ENCODE measurements at places on chromosomes 3 and 15.

DNA sequence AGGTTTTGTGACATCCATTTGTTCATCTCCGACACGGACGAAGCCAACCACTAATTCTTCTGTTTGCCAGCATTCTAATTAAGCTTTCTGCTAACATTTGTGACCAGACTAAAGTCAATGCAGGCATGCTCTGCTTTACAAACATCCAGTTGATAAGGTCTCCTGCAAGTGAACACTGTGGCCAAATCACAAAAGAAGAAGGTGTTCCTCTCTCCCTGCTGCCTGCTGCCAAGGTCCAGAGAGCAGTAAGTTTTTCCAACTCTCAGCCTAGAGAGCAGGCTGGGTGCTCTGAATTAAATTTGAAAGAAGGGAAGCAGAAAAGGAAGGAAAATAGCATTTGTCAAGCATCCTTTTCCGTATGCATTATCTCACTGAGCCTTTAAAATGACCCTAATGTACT, 133.6 kb downstream of the ATP8B4 start:
- DNase-seq = no peak

DNA sequence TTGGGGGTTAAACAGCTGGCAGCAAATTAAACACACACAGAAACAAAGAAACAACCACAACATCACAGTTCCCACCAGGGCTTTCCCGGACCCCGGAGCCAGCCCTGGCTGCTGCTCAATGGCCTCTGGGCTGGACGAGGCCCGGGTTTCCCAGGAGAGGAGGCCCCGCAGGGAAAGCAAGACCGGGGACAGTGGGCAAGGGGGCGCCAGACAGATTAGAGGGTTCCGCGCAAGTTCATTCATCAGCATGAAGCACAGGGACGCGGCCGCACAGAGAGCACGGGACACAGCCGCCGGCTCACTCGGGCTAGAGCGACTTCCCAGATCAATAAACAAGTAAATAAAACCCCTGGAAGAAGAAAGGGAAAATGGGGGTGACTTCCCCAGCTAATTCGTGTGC, 66.4 kb upstream of the RPL32 start:
- DNase-seq = no peak

DNA sequence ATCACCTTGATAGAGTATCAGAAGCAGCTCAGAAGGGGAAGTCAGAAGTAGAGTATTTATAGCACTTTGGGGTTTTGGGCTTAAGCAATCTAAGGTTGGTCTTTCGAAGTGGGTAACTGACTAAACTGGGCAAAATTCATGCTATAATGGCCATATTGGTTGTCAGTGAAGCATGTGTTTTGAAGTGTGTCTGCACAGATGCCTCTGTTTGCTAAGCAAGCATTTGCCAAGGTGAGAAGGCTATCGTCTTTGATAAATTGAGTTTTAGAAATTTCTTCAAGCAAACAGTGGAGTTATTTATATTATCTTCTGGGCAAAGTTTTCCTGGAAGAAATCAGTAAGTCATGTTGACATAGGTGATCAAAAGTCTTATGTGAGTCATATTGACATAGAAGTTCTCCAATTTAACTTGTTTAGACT, 412.8 kb upstream of the TGFBR2 start:
- DNase-seq = no peak

DNA sequence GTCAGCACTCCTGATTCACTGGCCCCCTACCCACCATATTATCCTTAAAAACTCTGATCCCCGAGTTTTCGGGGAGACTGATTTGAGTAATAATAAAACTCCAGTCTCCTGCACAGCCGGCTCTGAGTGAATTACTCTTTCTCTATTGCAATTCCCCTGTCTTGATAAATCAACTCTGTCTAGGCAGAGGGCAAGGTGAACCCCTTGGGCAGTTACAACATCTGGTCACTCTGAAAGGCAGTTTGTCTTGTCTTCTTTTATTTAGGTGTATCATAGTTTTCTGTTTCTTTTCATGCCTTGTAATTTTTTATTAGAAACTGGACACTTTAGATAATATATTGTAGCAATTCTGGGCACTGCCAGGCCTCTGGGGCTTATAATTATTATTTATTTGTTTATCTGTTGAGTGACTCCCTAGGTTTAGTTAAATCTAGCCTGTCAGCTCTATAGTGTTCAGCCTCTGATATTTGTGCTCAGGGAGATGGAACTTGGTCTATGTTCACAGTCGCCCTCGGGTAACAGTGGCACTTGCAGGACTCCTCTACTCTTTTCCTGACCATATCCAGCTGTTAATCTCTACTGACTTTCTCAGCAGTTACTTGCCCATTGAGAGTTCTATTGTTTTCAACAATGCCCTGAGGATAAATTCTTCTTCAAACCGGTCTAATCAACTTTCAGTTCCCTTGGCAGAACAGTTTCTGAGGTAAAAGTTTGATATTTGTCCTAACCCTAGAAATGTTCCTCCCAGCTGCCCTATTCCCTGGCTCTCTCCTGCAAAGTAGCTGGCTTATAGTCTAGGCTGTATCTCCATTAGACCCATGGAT, 15.5 kb upstream of the PLAAT1 start:
- DNase-seq = no peak

DNA sequence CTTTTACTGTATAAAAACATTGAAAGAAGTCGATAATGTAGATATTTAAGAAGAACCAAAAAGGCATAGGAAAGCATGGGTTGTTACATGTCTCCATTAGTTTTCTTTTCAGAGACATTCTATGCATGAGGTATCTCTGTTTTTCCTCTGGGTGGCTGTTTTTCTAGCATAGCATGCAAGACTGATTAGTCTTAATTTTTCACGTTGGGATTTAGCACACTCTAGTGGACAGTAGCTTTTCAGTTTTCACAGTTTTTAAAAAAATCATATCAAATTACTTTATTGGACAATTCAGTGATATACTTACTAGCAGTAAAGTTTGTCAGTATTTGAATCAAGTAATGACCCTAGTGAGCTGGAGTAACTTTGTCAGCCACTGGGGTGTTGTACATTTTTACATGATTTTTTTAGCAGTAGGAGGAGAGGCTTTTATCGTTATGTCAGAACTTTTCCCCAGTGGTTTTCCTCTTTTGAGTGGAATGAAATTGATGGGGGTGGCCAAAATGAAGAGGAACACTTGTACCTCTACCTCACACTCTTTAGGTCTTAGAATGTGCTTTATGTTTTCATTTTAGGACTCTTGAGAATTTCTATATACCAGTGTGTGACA, 57.2 kb downstream of the SEC22A start:
- DNase-seq = no peak

- no peak for DNase-seq
Observed at GRCh38 chr3:191094057-191094845, 104.8 kb upstream of the OSTN start.

DNA sequence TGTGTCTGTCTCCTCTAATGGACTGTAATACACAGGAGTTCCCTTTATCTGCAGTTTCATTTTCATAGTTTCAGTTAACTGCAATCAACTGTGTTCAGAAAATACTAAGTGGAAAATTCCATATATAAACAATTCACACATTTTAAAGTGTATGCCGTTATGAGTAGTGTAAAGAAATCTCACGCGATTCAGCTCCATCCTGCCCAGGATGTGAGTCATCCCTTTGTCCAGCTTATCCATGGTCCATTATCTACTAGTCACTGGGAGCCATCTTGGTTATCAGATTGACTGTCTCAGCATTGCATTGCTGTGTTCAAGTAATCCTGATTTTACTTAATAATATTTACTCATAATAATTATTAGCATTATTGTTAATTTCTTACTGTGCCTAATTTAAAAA, 14.5 kb downstream of the ZPLD1 start:
- DNase-seq = no peak

- DNase-seq = no peak
Observed at GRCh38 chr15:30904812-30905211, 1.1 kb downstream of the FAN1 start.

- no peak for DNase-seq
Observed at GRCh38 chr3:66047311-66048050, 8.8 kb upstream of the MAGI1 start.

DNA sequence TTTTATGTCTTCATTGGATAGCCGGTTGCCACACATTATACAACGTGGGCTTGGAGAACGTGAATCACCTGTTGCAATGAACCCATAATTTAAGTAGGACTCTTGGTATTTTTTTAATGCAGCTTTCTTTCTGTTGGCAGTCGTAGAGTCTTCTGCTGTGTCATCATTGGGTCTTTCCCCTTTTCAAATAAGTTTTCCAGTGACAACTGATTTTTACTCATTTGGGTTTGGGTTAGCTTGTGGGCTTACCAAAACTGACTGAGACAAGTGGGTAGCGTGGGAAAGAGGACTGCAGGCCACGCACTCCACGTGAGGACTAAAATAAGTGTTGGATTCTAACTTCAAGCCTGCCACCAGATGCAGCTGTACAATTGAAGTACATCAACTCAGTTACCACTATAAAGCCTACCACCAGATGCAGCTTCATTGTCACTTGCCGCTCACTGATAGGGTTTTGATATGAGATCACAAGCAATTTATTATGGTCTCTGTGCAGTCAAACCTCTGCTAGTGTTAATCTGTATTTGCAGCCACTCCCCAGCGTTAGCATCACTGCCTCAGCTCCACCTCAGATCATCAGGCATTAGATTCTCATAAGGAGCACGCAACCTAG, 6.4 kb upstream of the CAPN7 start:
- no peak for DNase-seq

- no peak for DNase-seq
Observed at GRCh38 chr3:61637088-61638051, 76.0 kb downstream of the PTPRG start.

- DNase-seq = no peak
Observed at GRCh38 chr3:167885277-167885676, 149.8 kb downstream of the SERPINI1 start.

- DNase-seq = no peak
Observed at GRCh38 chr15:101027273-101027901, 108.2 kb downstream of the LRRK1 start.
